ENCODE measurements at places on chromosomes 7 and 10. TPM values are rescaled to one million over a fixed set of nuclear protein-coding genes. Genes with fewer than 3 reads are reported as not detected.

GDF10 gene
- total RNA-seq: 28.0 TPM

PNLIPRP1 gene
- not detected for total RNA-seq

KCP gene
- not detected for total RNA-seq

MYOF gene
- total RNA-seq: 85.0 TPM

C10orf95 gene
- total RNA-seq: 0.85 TPM

JMJD1C gene
- 97.9 TPM for total RNA-seq

ACADSB gene
- total RNA-seq: 17.2 TPM

GPR37 gene
- 1.6 TPM for total RNA-seq

MOGAT3 gene
- total RNA-seq: not detected

GRCh38 chr7:154953006-154953684, 49.8 kb downstream of the PAXIP1 start:
- no peaks in the 10 kb centered on the region for H3K27me3 ChIP-seq
- H3K4me1 ChIP-seq: no peaks in the 10 kb centered on the region
- DNase-seq: no peak
- H3K27ac ChIP-seq: no peak overlapping the region

GRCh38 chr7:84612981-84613681, 418.5 kb upstream of the SEMA3A start:
- DNase-seq: no peak
- H3K27me3 ChIP-seq: no peaks in the 10 kb centered on the region
- no peaks in the 10 kb centered on the region for H3K4me1 ChIP-seq
- no peak overlapping the region for H3K4me3 ChIP-seq
- H3K36me3 ChIP-seq: no peaks in the 10 kb centered on the region

DNA sequence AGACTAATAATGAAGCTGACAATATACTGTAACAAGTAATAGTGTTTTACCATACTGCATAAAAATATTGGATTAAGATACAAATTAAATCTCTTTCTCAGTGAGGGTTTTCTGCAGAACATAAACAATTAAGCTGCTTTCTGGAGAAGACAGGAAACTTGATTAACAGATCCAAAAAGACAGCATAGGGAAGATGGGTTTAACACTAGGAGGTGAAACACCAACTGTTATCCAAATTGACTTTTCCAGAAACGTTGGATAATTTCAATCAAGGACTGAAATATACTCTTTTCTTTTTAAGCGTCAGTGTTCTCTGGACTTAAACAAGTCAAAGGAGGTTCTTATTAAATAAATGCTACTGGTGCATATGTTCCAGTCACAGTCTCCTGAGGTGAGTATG, 45.3 kb upstream of the IMMP2L start:
- DNase-seq: no peak
- no peaks in the 10 kb centered on the region for H3K27me3 ChIP-seq
- H3K4me3 ChIP-seq: no peak overlapping the region

DNA sequence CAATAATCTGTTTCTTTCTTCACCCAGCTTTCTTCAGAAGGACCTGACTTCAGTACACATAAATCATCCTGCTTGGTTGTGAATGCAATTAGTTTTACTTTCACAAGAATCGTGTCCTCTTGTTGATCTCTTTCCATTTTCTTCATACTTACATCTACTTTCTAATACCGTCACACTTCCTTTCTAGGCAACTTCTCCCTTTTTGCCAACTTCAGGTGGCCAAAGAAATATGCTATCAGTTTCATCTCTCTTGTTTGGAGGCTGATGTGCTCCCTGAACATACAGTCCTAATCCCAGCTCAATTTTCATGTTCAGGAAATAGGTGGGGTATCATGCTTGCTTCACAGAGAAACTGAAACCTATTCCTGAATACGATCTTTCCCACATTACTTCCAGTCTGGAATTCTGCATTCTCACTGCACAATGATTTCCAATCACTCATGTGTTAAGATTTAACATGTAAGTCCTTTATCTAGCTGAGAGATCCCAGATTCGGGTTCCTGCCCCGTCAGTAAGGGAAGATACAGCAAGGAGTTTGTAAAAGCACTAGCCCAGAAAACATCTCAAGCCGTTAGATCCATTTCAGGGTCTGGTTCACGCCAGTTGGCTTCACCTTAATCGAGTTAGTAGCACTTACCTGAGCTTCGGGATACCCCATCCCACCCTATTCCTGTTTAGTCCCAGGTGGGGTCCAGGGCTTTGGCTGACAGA, 994 bp downstream of the SLC25A28 start:
- DNase-seq: no peak
- no peaks in the 10 kb centered on the region for H3K27me3 ChIP-seq
- H3K4me3 ChIP-seq: peak overlapping the region; percentile 84

GRCh38 chr10:107611115-107611514, 446.6 kb upstream of the SORCS1 start:
- no peak overlapping the region for H3K27ac ChIP-seq
- H3K4me3 ChIP-seq: no peak overlapping the region
- H3K36me3 ChIP-seq: no peaks in the 10 kb centered on the region
- H3K27me3 ChIP-seq: no peaks in the 10 kb centered on the region

GRCh38 chr10:5830629-5831445, 17.6 kb upstream of the GDI2 start:
- DNase-seq: no peak
- H3K4me3 ChIP-seq: no peak overlapping the region
- no peak overlapping the region for H3K27ac ChIP-seq
- peaks cover 2% of the 10 kb centered on the region for H3K4me1 ChIP-seq

DNA sequence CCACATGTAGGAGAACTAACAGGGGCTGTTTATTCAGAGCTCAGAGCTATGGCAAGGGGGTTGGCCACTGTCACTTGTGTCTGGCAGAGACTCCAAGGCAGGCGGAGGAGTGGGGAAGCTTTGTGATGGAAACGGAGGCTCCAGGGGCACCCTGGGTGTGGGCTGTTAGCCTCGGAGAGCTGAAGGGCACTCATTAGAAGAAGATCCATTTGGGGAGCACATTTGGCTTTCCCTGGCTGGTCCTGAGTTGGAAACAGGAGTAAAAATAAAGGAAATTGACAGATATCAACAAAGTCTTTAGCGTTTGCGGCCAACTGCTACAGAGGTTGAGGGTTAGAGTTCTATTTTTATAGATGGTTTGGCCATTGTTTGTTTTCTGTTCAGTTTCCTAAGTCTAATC, 288.3 kb upstream of the MKI67 start:
- H3K36me3 ChIP-seq: no peaks in the 10 kb centered on the region
- H3K4me3 ChIP-seq: no peak overlapping the region
- H3K27ac ChIP-seq: no peak overlapping the region
- H3K4me1 ChIP-seq: no peaks in the 10 kb centered on the region
- DNase-seq: no peak

GRCh38 chr10:89940076-89940475, 238.7 kb downstream of the KIF20B start:
- DNase-seq: no peak
- no peaks in the 10 kb centered on the region for H3K27me3 ChIP-seq
- H3K4me1 ChIP-seq: no peaks in the 10 kb centered on the region

GRCh38 chr10:82084904-82085303, 209.9 kb downstream of the NRG3 start:
- no peaks in the 10 kb centered on the region for H3K36me3 ChIP-seq
- no peaks in the 10 kb centered on the region for H3K27me3 ChIP-seq
- no peaks in the 10 kb centered on the region for H3K4me1 ChIP-seq
- DNase-seq: no peak
- H3K27ac ChIP-seq: no peak overlapping the region

- H3K4me1 ChIP-seq: no peaks in the 10 kb centered on the region
- H3K27me3 ChIP-seq: no peaks in the 10 kb centered on the region
- DNase-seq: no peak
- no peak overlapping the region for H3K27ac ChIP-seq
Observed at GRCh38 chr7:16801111-16801542, 3.7 kb downstream of the AGR2 start.

DNA sequence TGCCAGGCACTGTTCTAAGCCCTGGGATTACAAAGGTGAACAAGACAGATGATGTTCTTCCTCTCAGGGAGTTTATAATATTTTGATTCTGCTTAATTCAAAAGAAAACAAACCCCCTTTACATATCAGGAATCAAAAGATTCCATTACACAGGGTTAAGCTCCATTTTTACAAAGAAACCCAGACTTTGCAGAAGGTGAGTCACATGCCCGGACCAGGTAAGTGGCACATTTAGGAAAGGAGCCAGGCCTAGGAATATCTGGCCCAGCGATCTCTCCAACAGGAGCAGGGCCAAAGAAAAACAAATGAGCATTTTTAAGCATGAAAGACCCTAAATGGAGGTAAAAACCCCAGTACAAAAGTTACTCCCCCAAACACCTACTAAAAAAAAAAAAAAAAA, 1.1 kb downstream of the STN1 start:
- peak overlapping the region; percentile 94 for H3K27ac ChIP-seq
- DNase-seq: no peak
- peak overlapping the region; percentile 63 for H3K4me3 ChIP-seq
- H3K36me3 ChIP-seq: no peaks in the 10 kb centered on the region
- H3K4me1 ChIP-seq: peaks cover 7% of the 10 kb centered on the region

- no peak overlapping the region for H3K4me3 ChIP-seq
- H3K27ac ChIP-seq: no peak overlapping the region
- peak; percentile 10 for DNase-seq
Observed at GRCh38 chr10:129870961-129871621, 93.0 kb downstream of the EBF3 start.

GRCh38 chr7:103854611-103855010, 134.8 kb downstream of the RELN start:
- no peaks in the 10 kb centered on the region for H3K36me3 ChIP-seq
- H3K27ac ChIP-seq: no peak overlapping the region
- H3K27me3 ChIP-seq: no peaks in the 10 kb centered on the region
- no peak for DNase-seq
- no peak overlapping the region for H3K4me3 ChIP-seq

DNA sequence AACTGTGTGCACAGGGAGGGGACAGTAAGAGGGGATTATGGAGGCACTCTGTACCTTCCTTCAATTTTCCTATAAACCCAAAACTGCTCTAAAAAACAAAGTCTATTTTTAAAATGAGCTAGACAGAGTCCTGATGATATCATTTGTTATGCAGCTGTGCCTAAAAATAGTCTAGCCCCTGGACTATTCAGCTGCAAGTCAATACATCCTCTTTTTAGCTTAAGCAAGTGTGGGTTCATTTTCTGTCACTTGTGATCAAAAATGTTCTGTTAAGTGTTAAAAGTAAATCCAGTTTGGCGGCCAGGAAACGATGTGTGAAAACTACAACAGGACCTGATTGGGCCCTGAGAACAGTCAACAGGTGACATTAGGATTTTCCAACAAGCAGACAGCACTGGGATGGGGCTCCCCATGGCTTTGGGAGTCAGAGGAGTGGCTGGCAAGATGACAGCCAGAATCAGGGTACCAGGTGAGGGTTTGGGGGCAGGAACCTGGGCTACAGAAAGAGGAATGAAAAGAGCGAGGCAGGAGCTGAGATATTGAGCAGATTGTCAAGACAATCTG, 33.9 kb downstream of the FAM107B start:
- no peaks in the 10 kb centered on the region for H3K27me3 ChIP-seq
- H3K4me1 ChIP-seq: no peaks in the 10 kb centered on the region
- H3K36me3 ChIP-seq: no peaks in the 10 kb centered on the region
- DNase-seq: no peak
- H3K4me3 ChIP-seq: no peak overlapping the region
- no peak overlapping the region for H3K27ac ChIP-seq

GRCh38 chr7:45980181-45980905, 59.3 kb upstream of the IGFBP3 start:
- H3K27me3 ChIP-seq: no peaks in the 10 kb centered on the region
- no peaks in the 10 kb centered on the region for H3K4me1 ChIP-seq
- DNase-seq: no peak
- H3K27ac ChIP-seq: no peak overlapping the region
- H3K36me3 ChIP-seq: no peaks in the 10 kb centered on the region

GRCh38 chr10:17199351-17199804, 2.1 kb downstream of the TRDMT1 start:
- peak overlapping the region; percentile 70 for H3K4me3 ChIP-seq
- no peak for DNase-seq
- no peaks in the 10 kb centered on the region for H3K4me1 ChIP-seq

DNA sequence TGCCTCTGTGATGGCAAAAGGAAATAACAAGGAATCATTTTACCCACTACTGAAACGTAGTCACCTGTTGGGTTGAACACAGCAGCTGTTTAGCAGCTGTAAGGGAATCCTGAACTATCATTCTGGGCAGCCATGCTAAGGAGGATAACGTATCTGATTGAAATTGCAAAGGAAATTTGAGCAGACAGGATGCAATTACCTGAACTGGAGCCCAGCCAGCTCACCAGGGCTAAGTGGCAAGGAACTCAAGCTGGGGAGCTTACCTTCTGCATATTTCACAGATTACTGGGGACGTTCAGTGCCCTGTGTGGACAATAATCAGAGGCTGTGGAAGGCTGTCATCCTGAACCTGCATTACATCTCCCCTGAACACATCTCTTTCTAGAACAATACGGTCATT, 650.5 kb downstream of the SORCS3 start:
- no peak for DNase-seq
- no peaks in the 10 kb centered on the region for H3K4me1 ChIP-seq
- no peaks in the 10 kb centered on the region for H3K27me3 ChIP-seq
- H3K4me3 ChIP-seq: no peak overlapping the region
- no peak overlapping the region for H3K27ac ChIP-seq

GRCh38 chr7:18458830-18459229, 36.7 kb upstream of the HDAC9 start:
- H3K27ac ChIP-seq: no peak overlapping the region
- no peak overlapping the region for H3K4me3 ChIP-seq
- H3K27me3 ChIP-seq: no peaks in the 10 kb centered on the region
- no peaks in the 10 kb centered on the region for H3K36me3 ChIP-seq

GRCh38 chr10:25304606-25305005, 129.8 kb downstream of the GPR158 start:
- no peak for DNase-seq
- no peaks in the 10 kb centered on the region for H3K4me1 ChIP-seq
- no peak overlapping the region for H3K4me3 ChIP-seq
- no peaks in the 10 kb centered on the region for H3K36me3 ChIP-seq
- no peak overlapping the region for H3K27ac ChIP-seq

- no peak for DNase-seq
- H3K36me3 ChIP-seq: no peaks in the 10 kb centered on the region
- H3K4me1 ChIP-seq: no peaks in the 10 kb centered on the region
- no peak overlapping the region for H3K27ac ChIP-seq
- H3K27me3 ChIP-seq: peaks cover 1% of the 10 kb centered on the region
- no peak overlapping the region for H3K4me3 ChIP-seq
Observed at GRCh38 chr10:49558190-49558589, 19.3 kb upstream of the ERCC6 start.

DNA sequence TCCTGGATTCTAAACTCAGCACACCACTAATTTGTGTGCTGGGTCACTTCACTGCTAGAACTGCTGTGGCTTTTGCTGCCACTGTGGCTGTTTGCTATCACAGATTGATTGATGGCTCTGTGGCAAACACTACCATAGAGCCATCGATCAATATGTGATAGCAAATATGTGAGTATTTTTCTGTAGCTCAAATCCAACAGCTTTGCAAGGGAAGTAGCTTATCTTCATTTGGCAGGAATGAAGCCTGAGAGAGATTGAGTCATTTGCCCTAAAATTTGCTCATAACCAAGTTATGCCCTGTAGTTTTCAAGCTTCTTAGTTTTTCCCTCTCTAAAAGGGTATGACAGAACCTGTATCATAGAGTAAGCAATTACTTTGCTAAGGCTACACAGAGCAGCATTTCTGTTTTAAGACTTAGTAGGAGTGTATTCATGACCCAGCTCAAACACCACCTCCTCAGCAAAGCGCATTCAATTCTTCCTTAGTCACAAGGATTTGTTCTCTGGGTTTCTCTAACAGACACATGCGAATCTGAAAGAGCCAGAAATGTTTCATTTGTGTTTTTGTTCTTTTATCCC, 43.1 kb downstream of the MINPP1 start:
- no peak overlapping the region for H3K27ac ChIP-seq
- no peak for DNase-seq
- no peaks in the 10 kb centered on the region for H3K27me3 ChIP-seq
- H3K36me3 ChIP-seq: no peaks in the 10 kb centered on the region
